ENCODE measurements at places on chromosomes 7 and 10.

- no peak for DNase-seq
Observed at GRCh38 chr7:123935436-123936381, 10.7 kb downstream of the SPAM1 start.

DNA sequence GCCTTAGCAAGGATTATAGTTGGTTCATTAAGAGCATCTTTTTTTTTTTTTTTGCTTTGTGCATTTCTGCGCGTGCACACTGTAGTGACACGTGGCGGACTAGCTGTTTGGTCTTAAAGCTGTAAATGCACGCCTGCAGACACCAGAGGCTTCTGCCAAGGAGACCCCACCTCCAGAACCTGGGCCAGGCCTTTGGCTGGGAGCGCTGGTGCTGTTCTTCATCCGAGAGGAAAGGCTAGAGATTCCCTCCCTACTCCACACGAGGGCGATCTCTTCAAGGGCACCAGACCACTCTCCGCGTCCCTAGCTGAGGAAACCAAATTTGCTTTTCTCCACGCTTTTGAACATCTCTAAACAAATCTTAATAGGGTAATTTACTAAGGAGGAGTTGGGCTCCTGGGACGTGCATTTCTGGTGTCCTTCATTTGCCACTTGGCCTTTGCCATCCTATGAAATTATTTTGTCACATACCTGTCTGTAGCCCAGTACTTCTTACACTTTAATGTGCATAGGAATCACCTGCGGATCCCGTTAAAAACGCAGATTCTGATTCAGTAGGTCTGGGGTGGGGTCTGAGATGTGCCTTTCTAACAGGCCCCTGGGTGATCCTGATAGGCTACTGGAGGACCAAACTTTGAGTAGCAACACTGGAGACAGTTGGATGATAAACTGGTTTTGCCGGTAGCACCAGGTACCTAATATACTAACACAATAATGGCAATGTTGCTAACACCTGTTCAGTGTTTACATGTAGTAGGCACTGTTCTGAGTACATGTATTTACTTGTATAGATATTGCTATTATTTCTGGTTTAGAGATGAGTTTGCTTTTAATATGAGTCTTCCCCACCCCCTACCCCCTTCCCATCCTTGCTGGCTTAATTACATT lies 1.3 kb upstream of the SLC26A5 start:
- no peak for DNase-seq

DNA sequence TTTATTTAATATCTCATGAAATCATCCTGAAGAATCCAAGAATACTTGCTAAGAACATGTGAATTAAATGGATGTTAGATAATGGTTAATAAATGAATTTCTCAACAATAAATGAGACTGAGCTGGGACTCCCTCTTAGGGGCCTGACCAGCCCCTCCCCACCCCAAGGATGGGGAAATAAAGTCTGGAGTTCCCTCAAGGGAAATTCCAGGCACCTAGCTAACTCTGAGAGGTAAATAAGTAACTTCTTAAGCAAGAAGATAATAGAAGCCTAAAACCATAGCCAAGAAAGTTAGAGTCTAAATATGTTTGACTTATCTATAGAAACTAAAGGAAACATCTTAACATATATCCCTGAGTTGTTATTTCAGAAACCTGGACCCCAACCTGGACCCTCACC lies 32.2 kb upstream of the PPP1R9A start:
- DNase-seq, result no peak

GRCh38 chr10:48907730-48908129 lies 31.9 kb downstream of the LRRC18 start:
- DNase-seq, result no peak

- no peak for DNase-seq
Observed at GRCh38 chr10:1242975-1243374, 186.8 kb downstream of the WDR37 start.

GRCh38 chr7:99920149-99920548 lies 819 bp upstream of the TRIM4 start:
- no peak for DNase-seq

DNA sequence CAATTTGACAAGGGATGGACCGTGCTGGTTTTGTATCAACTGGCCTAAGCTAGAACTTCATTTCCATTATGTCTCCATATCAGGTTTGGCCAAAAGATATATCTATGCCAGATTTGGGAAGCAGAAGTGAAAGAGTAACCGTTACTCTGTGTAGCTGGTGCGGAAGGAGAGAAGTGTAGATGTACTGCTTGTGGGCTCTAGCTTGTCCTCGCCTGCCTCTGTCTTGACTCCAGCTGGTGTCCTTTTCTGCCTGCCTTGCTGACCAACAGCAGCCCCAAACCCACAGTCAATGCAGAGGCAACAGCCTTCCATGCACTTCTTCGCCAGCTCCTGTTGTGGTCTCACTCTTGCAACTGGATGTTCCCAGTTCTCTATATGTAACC lies 128.5 kb downstream of the KIF20B start:
- DNase-seq, result no peak

GRCh38 chr10:128268015-128268722 lies 141.9 kb upstream of the MKI67 start:
- no peak for DNase-seq

GRCh38 chr7:12569673-12570072 lies 847 bp upstream of the SCIN start:
- no peak for DNase-seq

DNA sequence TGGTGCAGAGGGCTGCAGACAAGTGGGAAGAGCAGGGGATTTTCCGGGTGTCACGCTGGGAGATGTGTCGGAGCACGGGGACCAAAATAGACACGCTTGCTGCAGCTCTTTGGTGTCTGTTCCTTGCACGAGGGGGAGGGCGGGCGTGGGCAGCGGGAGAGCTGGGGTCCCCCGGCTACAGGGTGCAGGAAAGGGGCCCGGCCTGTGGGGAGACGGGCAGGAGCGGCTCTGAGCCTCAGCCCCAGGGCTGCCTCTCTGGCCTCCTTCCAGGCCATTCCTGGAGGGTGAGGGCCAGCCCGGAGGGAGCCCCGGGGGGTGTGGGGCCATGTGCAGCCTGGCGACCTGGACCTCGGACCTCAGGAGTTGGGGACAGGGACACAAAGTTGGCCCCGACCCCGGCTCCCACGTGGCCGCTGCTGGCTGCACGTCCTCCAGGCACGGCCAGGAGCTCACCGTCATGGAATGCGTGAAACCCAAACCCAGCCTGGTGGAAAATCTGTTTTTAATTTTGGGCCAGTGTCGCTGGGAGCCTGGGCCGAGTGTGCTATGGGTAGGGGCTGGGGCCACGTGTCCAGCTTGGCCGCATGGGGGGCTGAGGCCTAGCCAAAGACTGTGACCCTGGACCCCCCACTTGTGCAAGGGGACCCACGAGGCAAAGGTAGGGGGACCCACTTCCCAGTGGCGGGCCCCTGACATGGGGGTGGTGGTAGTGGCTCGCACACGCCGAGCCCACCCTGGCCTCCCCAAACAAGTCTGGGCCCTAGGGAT lies 6.6 kb downstream of the TTYH3 start:
- no peak for DNase-seq

DNA sequence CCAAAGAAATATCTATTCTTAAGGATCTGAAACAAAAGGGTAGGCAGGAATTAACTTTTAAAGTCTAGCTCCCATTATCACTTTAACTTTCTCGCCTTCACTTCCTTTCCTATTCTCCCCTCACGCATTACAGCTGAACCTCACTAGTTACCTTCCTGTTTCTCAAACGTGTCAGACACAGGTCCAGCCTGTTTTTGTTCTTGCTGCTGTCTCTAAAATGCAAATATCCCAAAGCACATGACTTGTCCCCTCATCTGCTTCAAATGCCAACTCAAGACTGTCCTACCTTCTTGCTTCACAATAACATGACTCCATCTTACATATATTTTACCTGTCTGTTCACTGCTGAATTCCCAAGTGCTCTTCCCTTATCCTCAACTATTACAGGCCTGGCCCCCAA lies 17.6 kb downstream of the ZDHHC6 start:
- no peak for DNase-seq

- DNase-seq, result no peak
Observed at GRCh38 chr10:21528236-21529031, 3.0 kb upstream of the SKIDA1 start.

GRCh38 chr10:88042160-88043100 lies 179.0 kb downstream of the PTEN start:
- DNase-seq, result no peak

- no peak for DNase-seq
Observed at GRCh38 chr10:46028584-46029460, 1.6 kb downstream of the NCOA4 start.

GRCh38 chr7:69659983-69660382 lies 61.7 kb downstream of the AUTS2 start:
- no peak for DNase-seq

- DNase-seq, result no peak
Observed at GRCh38 chr10:67926951-67927350, 42.5 kb downstream of the SIRT1 start.

- no peak for DNase-seq
Observed at GRCh38 chr7:114979803-114980507, 58.1 kb downstream of the MDFIC start.

DNA sequence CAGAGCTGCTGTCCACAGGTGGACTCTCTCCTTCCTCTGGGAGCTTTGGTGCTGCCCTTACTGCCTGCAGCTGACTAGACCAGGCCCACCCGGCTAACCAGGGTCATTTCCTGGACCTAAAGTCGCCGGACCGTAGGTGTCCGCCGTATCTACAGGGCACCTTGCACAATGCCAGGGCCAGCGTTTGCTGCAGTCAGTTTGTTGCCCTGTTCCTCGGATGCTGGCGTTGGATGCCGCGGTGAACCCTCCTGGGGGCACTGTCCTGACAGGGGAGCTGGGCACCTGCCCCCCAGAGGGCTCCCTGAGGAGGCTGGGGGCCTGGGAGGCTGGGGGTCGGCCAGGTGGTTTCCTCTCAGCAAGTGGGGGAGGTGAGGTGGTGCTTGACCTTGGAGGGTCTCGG lies 96.6 kb downstream of the UNCX start:
- no peak for DNase-seq

GRCh38 chr7:99116144-99116543 lies 27.8 kb downstream of the SMURF1 start:
- DNase-seq, result no peak

GRCh38 chr10:33274096-33274785 lies 60.2 kb downstream of the NRP1 start:
- DNase-seq, result no peak

- DNase-seq, result no peak
Observed at GRCh38 chr10:31697271-31698180, 231.1 kb downstream of the ARHGAP12 start.

DNA sequence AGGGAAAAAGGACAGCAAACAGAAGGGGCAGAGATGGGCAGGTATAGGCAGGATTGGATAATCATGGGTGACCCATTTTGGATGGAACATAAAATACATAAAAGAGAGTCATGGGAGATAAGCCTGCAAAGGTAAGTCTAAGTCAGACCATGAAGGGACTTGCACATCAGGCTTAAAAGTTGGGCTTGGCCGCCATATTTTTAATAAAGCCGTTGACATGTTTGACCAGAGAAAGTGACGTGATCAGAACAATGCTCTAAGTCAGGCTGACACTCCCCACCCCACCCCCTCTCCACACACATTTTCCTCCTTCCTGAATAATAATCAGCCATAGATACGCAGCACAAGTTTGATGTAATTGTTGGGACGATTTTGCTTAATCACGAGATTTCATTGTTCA lies 54.0 kb downstream of the MRPL32 start:
- no peak for DNase-seq

DNA sequence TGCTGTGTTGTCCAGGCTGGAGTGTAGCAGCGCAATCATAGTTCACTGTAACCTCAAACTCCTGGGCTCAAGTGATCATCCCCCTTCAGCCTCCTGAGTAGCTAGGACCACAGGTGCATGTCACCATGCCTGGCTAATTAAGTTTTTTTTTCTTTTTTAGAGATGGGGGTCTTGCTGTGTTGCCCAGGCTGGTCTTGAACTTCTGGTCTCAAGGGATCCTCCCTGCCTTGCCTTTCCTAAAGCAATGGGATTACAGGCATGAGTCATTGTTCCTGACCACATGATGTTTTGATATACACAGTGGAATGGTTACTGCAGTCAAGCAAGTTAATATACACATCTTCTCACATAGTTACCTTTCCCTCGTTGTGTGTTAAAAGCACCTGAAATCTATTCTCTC lies 140.3 kb downstream of the GPR85 start:
- DNase-seq, result no peak

DNA sequence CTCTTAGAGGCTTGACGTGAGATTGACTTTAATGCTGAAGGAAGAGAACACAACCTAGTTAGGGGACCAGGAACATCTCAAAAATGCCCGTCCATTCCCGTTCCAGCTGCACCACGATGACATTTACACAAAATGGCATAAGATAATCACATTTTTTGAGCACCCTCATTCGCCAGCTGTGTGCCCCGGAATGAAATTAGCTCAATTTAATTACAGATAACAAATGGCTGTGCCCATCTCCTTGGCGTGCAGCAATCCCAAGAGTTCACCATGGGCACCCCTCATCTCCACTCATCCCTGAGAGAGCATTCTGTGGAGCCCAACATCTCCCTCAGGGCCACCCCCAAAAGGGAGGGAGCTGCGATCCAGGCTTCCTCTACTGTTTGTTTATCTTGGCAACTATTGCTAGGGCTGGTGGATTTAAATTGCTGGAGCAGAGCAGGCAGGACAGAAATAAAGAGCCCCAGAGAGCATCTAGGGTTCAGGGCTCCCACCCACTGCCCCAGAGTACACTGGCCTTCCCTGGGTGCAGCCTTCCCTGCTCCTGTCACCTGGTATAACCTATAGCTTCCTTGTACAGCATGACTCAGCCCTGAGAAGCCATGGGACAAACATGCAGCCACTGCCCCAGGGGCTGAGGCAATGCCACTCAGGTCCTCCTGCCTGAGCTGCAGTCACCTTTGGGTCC lies 263.5 kb downstream of the ZEB1 start:
- DNase-seq, result no peak

DNA sequence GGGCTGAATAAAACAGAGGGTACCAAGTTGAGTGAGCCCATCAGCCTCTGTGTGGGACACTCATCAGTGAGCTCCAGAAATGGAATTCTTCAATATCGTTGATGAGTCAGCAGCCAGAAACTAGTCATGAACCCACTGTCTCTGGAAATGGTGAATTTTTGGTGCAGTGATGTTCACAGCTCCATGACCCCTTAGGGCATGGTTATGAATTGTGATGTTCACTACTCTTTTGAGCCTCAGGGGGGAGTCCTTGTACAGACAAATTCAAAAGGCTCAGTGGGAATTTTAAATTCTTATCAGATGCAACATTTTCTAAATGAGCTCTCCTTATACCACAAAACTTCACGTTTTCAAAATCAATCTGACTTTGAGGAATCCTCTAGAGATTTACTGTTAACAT lies 335.7 kb downstream of the PHTF2 start:
- no peak for DNase-seq

DNA sequence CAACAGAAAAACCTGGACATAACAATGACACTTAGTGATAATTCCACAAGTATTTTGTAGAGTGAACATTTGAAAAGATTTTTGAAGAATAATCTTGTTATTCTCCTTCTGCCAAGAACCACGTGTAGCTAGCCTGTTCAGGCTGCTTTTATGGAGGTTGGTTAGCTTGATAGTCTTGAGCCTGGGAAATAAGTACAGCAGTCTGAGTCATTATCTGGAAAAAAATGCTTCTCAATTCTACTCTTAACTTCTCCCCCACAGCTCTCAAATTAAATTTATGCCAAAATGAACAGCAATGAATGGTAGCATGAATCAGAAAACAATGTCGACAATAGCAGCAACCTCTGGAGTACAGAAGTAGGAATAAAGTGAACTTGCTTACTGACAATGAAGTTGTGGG lies 63.2 kb downstream of the GPR37 start:
- DNase-seq, result no peak
